COR-L47 (cell line): ENCODE measurements at places on chromosomes 5 and 9.
A peak's percentile ranks its signal among the peaks of the same experiment; 100 is the strongest.

DNA sequence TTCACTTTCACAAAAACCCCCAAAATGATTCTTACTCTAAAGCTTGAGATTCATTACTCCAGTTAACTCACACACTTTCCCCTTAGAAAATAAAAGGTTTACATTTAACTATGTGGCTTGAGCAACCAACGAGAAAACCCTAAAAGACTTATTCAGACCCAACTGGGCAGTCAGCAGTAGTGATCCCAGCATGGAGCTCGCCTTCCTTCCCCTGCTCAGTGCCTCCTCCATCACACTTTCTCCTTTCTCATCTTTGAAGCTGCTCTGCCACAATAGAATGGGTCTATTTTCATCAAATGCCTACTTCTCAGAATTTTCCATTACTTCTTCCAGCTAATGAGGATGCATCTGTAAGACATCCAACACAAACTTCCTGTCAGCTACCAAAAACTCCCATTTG lies 29.1 kb downstream of the RORB start:
- DNase-seq: no peak

DNA sequence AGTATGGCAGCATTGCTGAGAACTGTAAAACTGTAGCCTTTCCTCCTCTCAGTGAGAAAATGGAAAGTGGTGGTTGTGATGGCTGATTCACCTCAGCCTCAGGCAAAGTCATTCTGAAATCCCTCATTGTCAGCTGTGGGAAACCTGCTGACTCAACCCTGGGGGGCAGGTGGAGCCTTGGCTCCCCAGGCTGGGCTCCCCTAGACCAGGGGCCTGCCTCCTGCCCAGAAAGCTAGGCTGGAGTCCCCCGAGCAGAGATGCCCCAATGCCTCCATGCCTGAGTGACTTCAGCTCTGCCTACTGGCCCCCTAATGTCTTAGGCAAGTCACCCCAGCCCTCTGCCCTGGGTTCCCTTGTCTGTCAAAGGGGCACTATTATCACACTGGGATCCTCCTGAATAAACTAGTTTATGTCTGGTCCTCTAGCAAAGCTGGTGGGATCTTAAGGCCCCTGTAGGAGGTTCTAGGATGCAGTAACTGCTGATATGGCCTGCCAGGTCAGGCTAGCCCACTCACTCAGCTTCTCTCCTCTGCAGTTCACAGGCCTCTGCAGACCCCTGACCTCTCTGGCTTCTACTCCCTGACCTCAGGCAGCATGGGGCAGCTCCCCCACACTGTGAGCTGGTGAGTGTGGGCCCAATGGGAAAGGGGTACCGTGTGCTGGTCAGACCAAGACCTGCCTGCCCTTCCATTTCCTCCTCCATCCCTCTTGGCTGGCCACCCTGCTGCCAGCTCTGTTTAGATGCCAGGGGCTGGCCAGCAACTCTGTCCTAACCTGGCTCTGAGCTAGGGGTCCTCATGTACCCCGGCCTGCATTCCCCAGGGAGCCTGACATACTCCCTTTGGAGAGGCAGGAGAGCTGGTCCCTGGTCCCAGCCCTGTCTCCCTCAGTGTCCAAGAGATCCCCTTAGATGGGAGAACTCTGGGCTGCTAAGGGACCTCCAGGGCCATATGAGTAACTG lies 24.2 kb downstream of the TCF7 start:
- no peak for DNase-seq

DNA sequence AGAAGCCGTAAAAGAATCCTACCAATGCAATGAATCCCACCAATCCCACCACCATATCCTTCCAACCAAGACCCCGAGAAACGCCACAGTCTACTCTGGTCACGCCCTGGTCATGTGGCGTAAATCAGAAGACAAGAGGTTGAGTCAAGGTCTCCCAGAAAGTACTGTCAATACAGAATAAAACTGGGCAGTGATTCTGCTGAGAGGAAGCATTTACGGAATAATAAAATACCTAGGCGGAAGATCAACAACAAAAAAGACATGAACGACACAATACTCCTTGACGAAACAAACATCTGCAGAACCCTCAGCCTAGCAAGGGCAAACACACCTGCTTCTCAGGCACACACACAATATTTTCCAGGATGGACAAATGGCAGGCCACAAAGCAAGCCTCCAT lies 62.8 kb downstream of the GOLM1 start:
- DNase-seq: no peak

GRCh38 chr9:124749284-124749683 lies 21.8 kb downstream of the NR6A1 start:
- no peak for DNase-seq

DNA sequence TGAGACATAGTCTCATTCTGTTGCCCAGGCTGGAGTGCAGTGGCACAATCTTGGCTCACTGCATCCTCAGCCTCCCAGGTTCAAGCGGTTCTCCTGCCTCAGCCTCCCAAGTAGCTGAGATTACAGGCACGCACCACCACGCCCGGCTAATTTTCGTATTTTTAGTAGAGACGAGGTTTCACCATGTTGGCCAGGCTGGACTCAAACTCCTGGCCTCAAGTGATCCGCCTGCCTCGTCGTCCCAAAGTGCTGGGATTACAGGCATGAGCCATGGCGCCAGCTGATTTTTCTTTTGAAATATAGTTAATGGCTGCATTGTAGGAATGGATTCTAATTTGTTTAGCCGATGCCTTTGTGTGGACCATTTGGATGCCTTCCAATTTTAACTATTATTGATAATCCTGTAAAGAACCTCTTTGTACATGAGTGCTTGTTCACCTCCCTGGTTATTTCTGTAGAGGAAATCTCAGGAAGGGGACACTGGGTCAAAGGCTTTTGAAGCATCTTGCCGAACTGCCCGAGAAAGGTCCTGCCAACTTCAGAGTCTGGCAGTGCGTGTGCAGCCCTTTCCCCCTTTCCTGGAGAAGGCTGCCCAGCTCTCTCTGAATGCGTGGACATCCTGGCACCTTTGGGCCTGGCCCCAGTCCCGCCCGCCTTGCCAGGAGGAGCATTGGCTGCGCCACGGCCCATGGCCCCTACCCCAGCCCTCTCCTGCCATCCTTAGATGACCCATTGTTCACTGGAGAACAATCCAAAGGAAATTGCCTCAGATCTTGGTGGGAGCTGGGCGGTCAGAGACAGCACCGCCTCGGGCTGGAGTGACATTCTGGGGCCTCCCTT lies 8.9 kb upstream of the NUP214 start:
- peak; percentile 64 for DNase-seq

DNA sequence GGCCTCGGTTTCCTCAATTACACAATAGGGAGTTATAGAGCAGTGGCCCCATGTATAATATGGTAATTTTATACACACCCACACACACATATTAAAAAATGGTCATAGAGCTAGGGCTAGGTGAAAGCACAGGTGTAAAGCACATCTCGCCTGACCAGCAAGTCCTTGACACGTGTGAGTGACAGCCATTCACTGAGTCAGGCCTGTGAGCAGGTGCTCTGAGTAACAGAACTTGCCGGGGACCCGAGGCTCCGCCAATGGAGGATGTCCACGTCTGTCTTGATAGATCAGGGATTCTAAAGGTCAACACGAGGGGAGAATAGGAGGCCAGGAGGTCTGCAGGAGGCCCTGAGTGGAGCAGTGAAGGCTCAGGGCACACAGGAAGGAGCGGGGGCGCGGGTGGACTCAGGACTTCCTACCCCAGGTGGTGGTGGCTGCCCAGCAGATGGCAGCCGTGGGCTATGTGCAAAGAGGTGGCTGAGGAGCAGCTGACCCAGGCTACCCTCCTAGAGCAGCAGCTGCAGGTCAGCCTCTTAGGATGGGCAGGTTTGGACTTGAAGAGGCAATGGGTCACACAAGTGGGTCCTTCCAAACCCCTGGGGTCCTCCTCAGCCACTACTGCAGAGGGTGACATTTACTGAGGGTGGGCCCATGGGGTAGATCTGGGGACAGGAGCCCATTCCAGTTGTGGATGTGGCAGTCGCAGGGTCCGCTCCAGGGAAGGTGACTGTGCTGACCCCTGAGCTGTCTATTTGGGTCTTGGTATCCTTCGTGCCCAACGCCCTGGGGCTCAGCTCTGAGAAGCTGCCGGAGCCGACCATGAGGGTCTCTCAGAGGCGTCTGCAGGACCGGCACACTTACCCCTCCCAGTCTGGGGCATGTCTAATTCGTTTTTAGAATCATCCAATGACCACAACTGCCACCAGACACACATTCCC lies 45.9 kb downstream of the PRRT1B start:
- peak; percentile 68 for DNase-seq

DNA sequence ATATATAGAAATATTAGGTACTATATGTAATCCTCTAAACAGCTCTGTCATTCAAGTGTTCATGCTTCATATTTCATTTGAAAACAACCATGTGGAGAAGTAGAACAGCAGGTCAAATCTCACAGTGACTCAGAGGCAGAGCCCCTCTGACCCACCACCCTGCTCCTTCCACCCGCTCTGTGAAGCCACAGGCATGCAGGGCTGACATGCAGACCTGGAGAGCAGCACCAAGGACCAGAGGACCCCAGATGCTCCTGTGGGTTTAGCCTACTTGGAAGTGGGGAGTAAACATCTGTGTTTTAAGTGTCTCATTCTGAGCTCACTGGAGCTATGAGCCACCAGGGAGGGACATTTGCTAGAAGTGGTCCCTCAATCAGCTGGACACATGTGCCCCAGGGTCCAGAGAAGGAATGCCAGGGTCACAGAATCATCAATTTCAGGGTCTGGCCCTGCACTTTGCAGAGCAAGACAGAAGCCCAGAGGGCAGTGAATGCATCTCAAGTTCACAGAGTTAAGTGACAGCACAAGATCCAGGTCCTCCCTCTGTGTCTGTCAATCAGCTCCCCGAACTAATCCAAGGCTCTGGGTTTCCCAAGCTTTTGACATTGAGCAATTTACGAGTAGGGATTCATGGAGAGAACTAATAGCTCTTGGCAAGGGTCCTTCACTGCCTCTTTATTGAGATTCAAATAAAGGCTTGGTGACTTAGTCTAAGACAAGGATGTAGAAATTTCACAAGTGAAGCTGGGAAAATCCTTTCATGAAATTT lies 441.1 kb downstream of the SEMA5A start:
- no peak for DNase-seq

DNA sequence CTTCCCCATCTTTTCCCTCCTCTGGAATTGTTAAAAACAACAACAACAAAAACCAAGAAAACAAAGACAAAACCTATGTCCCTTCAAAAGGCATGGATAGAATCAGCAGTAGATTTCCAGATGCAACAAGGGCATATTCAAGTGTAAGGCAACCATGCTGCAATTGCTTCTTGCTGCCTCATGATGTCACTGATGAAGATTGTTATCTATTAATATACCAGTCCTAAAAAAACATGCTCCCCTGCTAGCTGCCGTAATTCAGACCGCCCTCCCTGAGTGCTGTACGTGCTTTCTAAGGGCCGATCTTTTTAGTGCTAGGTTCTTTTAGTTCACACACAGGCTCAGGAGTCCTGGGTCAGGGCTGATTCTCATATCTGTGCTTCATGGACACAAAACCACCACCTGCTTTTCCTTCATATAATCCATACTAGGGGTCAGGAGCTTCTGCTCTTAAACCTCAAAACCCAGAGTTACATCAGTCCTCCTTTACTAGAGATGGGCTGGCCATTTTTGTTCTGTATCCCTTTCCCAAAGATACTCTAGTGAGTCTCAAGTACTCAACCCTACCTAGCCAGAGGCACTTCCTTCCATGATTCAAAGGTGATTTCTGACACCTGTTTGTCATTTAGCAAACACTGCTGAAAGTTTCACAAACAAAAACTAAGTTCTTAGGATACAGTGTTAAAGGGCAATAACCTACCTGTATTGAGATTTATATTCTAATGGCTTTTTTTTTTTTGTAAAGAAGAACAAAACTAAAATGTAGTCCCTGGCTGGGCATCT lies 82.1 kb downstream of the GIN1 start:
- no peak for DNase-seq

DNA sequence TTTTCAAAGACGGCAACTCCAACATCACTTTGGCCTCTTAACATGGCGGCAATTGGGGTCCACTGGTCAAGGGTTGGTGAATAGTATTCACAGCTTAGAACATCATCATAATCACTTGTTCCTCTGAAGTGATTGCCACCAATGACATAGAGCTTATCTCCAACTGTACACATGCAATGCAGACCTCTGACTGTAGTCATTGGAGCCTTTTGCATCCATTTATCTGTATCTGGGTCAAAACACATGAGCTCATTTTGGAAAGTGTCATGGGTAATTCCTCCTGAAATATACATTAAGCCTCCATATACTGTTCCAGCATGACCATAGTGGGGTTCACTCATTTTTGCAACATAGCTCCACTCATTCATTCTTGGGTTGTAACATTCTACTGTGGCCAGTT lies 2.0 kb downstream of the KLHL9 start:
- DNase-seq: no peak

DNA sequence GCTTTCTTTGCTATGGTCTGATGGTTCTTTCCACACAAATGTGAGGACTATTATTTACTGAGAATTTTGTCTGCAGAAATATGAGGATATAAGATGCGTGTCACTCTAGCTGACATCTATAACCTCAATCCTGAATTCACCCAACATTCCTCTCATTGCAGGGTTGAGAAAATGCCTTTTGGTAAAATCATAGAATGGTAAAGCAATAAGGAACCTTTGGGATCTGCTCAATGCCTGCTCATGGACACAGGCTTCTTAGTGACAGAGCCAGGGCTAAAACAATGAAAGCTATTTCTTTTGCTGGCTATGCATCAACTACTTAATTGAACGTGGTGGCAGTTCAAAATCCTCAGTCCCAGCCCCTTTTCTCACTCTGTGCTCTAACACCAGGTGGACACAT lies 199.6 kb downstream of the GAS1 start:
- no peak for DNase-seq

GRCh38 chr5:3511934-3512333 lies 83.7 kb upstream of the IRX1 start:
- no peak for DNase-seq

DNA sequence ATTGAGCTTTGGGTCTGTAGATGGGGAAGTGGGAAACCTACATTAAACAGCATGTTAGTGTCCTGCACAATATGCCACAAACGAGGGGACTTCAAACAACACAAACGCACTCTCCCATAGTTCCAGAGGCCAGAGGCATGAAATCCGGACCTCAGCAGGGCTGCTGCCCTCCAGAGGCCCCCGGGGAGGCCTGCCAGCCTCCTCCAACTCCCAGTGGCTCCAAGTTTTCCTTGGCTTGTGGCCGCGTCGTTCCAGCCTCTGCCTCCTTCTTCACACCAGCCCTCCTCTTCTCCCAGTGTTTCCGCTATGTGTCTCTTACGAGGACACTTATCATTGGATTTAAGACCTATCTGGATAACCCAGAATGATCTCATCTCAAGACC lies 13.3 kb upstream of the COL5A1 start:
- no peak for DNase-seq

- DNase-seq: no peak
Observed at GRCh38 chr5:139847091-139847490, 51.5 kb downstream of the PSD2 start.

DNA sequence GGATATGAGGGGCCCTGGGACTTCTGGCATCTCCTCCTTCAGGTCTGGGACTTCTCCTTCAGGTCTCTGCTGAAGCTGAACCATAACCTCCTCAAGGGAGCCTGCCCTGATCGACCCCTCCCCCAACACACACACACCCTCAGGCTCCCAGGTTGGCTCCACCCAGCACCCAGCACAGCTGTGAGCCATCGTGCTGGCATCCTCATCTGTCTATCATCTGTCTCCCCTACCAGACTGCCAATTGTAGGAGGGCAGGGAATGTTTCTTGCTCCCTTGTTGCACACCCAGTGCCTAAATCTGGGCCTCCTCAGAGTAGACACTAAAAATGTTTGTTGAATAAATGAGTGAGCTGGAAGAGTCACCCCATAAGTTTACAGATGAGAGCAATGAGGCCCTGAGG lies 71.4 kb downstream of the LRSAM1 start:
- no peak for DNase-seq

GRCh38 chr5:144028058-144028457 lies 142.4 kb downstream of the YIPF5 start:
- no peak for DNase-seq

- DNase-seq: no peak
Observed at GRCh38 chr5:166245556-166245955, 2045.9 kb upstream of the WWC1 start.
